ENCODE measurements at places on chromosomes 2 and 18.

DNA sequence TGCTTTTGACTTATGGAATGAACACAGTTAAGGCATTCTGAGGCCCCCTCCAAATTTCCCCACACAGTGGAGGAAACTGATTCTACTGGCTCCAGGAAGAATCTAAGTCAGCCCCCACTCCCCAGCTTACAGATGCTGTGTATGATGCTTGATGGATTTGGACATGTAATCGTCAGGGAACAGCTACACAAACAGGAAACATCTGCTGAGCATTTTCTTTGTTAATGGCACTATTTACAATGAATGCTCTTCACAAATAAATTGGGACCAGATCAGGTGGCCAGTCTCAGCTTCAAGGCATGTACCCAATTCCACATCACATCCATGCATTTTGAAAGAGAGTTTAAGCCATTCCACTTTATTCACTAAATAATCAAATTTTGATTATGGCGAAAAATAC is 562.3 kb downstream of the SOX11 start:
- peak; percentile 63 for DNase-seq

- no peak for DNase-seq
These were observed 49.0 kb downstream of the NCOA1 start for GRCh38 chr2:24540011-24540477.

- DNase-seq: no peak
These were observed 6.4 kb upstream of the PSD4 start for GRCh38 chr2:113167115-113167932.

GRCh38 chr2:239814116-239814860 is 210.9 kb downstream of the NDUFA10 start:
- DNase-seq: no peak

GRCh38 chr2:138012968-138013367 is 48.7 kb downstream of the HNMT start:
- DNase-seq: no peak

GRCh38 chr2:43058726-43059110 is 167.7 kb downstream of the ZFP36L2 start:
- no peak for DNase-seq

DNA sequence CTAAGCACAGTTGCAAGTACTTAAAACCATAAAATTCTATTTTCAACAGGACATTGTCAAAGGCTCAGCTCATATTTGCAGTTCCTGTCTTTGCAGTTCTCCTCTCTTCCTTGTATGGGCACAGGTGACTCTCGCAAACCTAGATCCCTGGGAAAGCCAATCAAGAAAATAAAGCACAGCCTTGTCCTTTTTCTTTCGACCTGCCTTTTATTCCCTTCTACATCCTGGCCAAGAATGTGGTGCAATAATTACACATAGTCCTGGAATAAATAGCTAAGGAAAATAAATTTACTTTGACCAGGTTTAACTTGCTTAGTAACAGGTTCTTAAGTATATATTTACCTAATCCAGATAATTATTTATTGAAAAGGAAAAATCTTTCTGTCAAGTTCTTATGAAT is 20.2 kb downstream of the ATG16L1 start:
- DNase-seq: no peak

- DNase-seq: no peak
These were observed 3.6 kb upstream of the GPC1 start for GRCh38 chr2:240431661-240432424.

GRCh38 chr2:96501471-96501874 is 3.7 kb downstream of the NEURL3 start:
- DNase-seq: no peak

GRCh38 chr18:39796393-39796792 is 2158.6 kb upstream of the PIK3C3 start:
- no peak for DNase-seq

DNA sequence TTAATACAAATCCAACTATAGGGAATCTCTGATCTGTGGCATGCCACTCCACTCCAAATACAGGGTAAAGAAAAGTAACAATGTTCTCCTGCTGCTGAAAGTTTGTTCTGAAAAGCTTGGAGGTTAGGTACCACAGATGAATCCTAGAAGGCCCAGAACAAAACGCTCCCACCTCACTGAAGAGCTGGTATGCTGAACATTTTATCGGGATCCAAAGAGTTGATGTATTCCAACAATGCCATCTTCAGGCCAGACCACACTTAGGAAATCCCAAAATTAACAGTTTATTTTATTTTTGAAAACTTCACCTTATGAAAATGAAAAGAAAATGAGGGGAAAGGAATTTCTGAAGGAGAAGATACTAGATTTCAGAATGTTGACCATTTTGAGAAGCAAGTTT is 145.1 kb upstream of the CDH19 start:
- DNase-seq: peak; percentile 64

DNA sequence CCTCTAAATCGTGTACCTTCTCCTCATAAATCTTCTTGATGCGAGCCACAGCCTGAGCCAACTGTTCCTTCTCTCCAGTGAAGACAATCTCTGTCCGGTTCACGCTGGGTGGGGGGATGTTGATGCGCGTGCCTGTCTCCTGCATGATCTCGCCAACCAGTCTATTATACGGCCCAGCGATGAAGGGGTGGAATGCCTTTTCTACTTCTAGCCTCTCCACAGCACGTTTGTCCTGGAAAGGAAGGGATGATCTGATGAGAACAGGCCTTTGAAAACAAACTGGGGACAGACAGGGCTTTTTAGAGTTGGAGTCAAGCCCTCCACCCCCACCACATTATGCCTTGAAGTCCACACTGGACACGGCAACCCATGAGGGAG is 59.3 kb downstream of the HDLBP start:
- DNase-seq: no peak

- no peak for DNase-seq
These were observed 122.6 kb upstream of the UGP2 start for GRCh38 chr2:63719052-63719451.

Measured in COR-L47 (cell line).